Caco-2 (cell line): ENCODE measurements at places on chromosomes 2 and 18. TPM values are rescaled to one million over a fixed set of nuclear protein-coding genes. Genes with fewer than 3 reads are reported as not detected.

DNA sequence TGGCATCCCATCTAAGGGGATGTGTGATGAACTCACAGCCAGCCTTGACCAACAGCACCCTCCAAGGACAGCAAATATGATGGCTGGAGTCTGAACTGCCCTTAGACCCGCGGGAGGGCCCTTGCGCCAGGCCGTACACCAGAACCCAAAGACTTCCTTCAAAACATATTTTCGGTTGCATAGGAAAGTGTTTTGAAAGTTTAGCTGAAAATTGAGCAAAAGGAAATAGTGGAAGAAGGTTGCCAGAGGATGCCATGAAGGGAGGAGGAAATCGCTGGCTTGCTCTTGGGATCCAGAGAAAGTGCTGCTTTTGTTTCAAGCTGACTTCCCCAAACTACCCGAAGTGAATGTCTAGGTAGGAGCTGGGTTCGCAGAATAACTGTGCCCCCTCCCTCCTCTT, 61.3 kb downstream of the IL1R2 start:
- DNase-seq, result no peak

GRCh38 chr18:46008531-46008930, 41.4 kb upstream of the EPG5 start:
- no peak for DNase-seq

DNA sequence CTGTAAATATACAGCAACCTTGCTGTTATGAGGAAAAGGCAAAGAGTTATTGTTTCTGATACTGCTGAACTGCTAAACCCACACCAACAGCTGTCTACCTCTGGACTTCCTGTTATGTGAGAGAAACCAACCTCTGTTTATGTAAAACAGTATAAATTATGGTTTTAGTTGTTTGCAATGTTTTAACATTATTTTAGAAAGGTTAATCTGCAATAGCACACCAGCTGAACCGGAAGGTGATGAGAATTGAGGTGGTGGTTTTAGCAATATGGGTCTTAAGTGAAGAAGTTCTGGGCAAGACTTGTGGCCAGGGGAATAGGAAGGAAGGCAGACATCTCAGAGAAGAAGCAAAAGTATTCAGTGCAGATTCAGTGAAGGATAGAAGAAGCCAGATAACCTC, 237.8 kb downstream of the PLCL1 start:
- DNase-seq, result no peak

The STAT4 gene
- total RNA-seq, result 0.19 and 0.48 TPM in 2 replicates

The DNAH6 gene
- total RNA-seq, result 0.32 and 0.70 TPM in 2 replicates
